COR-L47 (cell line): ENCODE measurements at places on chromosomes 7 and 10.

DNA sequence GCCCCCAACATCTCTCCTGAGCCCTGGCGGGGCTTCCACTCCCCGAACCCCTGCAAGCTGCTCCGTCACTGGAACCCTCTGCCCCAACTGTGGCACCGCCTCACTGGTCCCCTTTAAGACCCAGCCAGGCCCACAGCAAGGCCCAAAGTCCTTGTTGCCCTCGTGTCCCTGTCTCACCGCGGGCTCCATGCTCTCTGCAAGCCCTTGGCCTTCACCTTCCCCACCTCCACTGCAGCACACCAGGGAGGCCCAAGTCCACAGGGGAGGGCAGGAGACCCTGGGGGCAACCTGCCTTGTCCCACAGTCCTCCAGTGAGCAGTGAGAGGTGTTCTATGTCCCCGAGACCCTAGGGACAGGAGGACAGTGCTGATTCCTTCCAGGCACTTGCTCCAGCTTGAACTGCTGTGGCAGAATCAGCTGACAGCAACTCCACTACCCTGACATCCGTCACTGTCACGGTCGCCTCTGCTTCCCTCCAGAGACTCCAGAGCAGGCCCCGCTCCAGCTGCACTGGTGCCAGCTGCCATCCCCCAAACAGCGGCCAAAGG is 105.3 kb downstream of the CYTH3 start:
- DNase-seq = no peak

GRCh38 chr7:12620371-12620770 is 49.9 kb downstream of the SCIN start:
- no peak for DNase-seq

GRCh38 chr10:21355591-21356011 is 169.9 kb downstream of the SKIDA1 start:
- no peak for DNase-seq

DNA sequence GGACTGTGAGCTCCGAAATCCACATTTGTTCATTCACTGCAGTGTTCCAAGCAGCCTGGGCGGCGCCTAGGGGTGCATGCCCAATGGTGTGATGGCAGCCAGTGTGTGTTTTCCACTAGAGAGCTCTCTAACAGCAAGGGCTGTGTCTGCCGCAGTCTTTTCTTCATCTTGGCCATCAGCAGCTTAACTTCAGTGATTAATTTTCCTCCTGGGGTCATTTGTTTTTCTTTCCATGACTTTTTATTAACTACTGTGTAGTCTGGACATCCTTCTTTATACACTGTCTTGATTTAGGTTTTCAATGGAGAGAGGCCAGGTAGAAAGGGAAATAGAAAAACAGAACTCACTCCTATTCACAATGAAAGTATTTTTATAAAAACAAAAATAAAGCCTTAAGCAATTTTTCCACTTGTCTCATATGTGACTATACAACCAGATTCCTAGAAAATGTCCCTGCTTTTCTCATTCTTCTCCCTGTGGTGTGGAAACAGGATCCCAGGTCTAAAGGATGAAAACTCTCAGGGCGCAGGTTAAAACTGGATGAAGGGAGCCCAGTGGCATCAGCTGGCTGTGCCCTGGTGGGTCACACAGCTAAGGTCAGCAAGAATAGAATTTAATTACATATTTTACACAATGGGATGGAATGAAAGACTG is 176.8 kb downstream of the PKD1L1 start:
- no peak for DNase-seq

DNA sequence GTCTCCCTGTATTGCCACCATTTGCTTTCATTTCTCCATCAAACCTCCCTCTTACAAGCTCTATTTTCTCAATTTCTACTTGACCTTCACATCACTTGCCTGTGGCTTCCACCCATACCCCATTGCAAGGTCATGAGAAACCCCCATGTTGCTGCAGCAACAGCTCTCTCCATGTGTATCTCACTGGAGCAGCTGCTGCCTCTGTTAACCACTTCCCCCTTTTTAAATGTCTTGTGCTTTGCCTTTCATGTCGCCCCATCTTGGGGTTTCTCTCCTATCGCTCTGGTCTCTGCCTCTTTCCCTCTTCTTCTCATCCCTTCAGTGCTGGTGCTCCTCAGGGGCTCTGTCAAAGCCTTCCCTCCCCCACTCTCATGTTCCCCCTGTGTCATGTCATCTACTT is 148.8 kb downstream of the CHN2 start:
- DNase-seq = no peak

DNA sequence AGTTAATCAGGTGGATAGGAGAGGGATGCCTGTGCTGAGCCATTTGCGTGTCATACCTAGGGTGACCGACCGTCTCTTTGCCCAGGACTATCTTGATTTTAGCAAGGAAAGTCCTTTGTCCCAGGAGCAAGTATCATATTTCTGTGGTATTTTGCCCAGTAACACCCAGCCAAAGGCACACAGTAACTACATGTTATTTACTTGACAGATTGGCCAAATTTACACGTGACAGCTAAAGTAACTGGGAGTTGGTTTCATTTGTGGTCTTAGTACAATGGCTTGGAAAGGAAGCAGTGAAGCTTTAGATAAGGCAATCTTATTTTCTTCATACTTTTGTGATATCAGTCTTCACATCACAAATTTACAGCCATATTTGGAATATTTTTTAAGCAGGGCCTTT is 142.1 kb downstream of the JCAD start:
- no peak for DNase-seq
